ENCODE measurements at places on chromosomes 3 and 15. TPM values are rescaled to one million over a fixed set of nuclear protein-coding genes. Genes with fewer than 3 reads are reported as not detected.

- no peak for DNase-seq
Measured at GRCh38 chr3:69674752-69675151, 64.5 kb upstream of the MITF start.

- no peak for DNase-seq
Measured at GRCh38 chr3:43734685-43735084, 43.9 kb downstream of the ABHD5 start.

GRCh38 chr15:64604319-64604718, 143.9 kb downstream of the ZNF609 start:
- no peak for DNase-seq

- no peak for DNase-seq
Measured at GRCh38 chr3:66577426-66578203, 76.8 kb upstream of the LRIG1 start.

DNA sequence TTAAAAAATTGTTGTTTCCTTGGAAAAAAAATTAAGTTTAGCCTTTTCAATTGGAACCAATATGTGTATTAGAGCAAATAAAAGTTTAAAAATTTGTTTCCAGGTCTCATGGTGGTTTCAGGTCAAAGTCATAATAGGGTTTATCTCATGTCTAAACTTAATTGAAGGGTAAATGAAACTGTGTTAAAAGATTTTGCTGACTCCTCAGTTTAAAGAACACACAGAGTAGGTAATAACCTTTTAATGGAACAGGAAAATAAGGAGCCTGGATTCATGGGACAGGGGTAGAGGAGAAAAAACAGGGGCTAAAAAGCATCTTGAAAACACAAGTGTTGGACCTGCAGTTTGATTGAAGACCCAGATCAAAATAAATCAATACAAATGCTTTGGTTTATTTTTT, 190.6 kb downstream of the MFSD1 start:
- no peak for DNase-seq

DNA sequence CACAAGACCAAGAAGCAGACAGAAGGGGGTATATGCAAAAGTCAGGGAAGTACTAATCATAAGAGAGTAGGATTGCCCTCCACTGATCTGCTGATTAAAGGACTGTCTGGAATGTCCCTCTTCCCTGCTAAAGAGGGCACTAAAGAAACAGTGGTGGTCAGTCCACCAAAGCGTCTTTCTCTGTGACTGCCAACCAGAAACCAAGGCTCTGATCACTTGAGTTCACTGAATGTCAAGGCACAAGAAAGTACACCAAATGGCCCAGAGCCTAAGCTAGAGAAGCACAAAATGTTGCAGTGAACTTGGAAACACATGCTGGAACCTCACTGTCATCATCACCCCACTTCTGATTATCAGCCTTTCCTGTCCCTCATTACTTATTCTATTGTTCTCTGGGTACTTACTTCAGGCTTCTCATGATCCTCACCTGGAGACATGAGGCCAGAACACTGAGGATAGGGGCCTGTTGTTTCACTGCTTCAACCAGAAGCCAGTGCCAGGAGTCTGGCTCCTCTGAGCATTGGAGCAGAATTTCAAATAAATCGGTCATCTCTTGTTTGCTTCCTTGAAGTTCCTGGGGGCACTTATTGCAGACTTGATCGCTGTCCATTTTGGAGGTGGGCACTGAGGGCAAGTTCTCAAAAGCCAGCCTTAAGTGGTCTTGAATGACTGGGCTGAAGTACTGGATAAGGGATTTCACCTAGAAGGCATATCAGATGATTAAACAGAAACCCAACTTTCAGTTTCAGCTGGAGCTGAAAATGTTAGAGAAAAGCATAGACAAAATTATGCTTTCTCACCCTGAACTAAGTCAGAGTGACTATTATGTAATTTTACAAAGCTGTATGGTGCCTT, 58.9 kb downstream of the EIF3J start:
- no peak for DNase-seq

GRCh38 chr15:57316451-57316850, 59.9 kb upstream of the CGNL1 start:
- no peak for DNase-seq

The UNC13C gene
- total RNA-seq: 0.21 TPM

DNA sequence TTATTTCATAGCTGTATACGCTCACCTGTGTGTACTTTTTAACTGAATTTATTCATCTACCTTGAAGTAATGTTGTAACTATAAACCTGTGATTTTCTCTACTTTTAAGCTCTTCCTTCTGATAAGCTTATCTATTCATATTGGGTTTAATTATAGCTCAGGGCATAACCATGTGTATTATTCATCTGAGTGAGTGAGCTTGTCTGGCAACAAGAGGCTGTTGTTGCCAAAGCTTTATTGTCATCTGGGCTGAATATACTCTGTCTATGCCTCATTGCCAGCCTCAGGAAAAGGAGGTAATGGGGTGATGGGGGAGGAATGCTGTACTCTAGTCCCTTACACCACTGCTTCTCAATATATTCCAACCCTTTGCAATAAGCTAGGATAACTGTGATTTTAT, 292.4 kb downstream of the UBE2E2 start:
- DNase-seq: no peak

GRCh38 chr3:192449036-192449435, 278.3 kb downstream of the FGF12 start:
- no peak for DNase-seq

The CHRNA7 gene
- 4.8 TPM for total RNA-seq

- DNase-seq: no peak
Measured at GRCh38 chr3:118863731-118864322, 170.8 kb downstream of the IGSF11 start.

GRCh38 chr15:96097661-96098060, 232.8 kb upstream of the NR2F2 start:
- no peak for DNase-seq

The IQCF5 gene
- not detected for total RNA-seq

DNA sequence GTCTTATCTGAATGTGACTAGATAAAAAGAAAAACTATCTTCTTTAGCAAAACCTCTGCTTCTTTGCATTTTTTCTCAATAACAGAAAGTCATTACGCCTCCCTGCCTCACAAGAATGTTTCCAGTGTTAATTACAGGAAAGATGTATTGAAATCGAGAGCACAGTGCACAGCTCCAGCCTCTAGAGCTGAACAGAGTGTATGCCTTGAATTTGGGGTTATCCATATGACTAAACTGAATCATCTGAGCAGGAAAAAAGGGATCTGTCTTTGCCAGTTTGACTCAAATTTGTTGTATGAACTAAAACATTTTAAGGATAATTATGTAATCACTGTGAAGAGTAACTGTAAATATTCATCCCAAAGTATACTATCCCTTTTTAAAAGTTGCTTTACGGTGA, 149.1 kb upstream of the CGNL1 start:
- no peak for DNase-seq

The RNU5B-1 gene
- total RNA-seq: not detected

DNA sequence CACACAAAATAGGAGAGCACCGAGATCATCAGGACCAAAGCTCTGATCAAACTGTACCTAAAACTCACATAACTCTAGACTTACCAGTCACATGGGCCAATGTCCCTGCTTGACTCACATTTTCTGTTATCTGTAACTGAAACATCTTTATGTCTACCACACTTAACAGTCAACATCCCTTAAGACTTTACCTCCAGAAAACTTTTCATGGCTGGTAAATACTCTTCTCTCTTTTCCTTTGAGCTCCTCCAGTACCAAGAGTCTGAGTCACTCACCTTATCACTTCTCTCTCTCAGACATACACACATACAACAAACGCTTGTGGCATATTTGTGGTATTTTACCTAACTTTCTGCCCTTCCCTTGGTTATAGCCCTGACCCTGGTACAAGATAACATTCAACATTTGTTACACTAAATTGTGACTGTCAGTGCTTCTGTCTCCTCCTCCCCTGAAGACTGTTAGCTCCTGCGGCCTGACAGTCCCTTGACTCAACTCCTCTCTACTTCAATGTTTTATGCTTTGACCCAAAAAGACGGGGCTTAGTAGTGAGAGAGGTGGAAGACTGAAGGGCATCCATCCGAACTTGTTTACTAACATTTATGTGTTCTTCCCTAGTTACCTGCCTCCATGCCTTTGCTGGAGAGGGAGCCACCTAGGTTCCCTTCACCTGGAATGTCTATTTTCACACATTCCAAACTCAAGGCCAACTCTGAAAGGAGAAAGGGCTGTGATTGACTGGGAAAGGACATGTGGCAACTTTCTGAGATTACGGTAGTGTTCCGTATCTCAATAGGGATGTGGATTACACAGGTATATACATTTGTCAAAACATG, 3.7 kb upstream of the EFHB start:
- DNase-seq: no peak

The TRAT1 gene
- not detected for total RNA-seq

- DNase-seq: no peak
Measured at GRCh38 chr3:143653493-143653892, 194.8 kb downstream of the SLC9A9 start.

GRCh38 chr3:17972959-17973906, 230.8 kb upstream of the TBC1D5 start:
- peak; percentile 12 for DNase-seq

The SMCO1 gene
- total RNA-seq: not detected

DNA sequence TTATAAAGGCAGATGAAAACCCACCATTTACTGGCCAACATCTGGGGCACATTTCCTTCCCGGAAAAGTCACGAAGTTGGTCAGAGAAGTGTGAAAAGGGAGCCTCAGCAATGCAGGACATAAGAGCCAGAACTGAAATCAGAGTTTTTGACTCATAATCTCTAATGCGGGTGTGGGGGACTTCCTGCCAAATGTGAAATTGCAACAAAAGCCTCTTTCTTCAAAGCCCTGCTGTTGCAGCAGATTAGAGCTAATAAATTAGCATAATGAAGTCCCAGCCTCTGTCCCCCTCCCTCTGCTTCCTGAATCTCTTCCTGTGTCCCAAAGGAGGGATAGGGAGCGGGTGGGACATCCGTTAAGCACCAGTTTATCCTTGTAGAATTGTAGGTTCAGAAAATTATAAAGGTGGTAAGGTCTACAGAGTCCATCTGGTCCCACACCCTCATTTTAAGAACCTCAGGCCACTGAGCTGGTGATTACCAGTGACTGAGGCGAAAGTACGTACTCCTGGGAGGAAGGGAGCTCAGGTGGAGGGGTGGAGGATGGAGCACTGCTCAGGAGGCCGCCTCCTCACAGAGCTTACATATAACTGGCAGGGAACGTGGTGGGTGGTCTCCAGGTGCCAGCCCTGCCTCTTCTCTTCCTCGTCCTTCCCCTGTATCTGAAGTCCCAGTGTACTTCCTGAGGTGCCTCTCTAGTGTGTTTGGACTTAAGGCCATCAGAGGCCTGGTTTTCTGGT, 35.0 kb downstream of the ST6GAL1 start:
- no peak for DNase-seq

The GPR156 gene
- total RNA-seq: 1.1 TPM

The TRIM42 gene
- total RNA-seq: not detected

DNA sequence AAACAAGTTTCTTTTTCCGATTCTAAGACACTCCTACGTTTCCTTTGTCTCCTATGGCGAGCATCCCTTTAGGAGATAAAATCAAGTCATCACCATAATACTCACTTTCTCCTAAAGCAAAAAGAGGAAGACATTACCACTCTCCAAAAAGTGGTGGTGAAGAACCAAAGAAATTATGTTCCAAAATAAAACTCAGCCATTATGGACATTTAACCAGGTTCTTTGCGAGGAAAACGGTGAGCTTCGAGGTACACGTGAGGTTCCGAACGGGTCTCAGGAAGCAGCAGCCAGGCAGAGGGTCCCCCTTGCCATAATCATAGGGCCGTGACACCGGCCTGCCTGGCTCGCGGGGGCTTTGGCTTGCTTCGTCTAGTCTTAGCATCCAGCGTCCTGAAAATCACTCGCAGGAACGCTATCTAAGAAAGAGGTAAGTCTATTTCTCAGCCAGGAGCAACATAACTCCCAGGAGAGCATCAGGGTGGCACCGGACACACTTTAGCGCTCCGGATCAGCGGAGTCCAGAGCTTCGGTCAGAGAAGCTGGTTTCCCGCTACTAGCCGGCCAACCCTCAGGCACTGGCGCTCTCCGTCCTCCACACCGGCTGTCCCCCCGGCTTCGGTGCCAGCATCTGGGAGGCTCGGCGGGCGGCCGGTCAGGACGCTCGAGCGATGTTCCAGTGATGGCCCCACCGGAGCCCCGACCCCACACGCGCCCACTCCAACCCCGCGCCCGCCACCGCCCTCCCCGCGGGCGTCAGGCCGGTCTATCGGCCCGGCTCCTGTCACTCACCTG, 581 bp downstream of the IP6K1 start:
- no peak for DNase-seq

DNA sequence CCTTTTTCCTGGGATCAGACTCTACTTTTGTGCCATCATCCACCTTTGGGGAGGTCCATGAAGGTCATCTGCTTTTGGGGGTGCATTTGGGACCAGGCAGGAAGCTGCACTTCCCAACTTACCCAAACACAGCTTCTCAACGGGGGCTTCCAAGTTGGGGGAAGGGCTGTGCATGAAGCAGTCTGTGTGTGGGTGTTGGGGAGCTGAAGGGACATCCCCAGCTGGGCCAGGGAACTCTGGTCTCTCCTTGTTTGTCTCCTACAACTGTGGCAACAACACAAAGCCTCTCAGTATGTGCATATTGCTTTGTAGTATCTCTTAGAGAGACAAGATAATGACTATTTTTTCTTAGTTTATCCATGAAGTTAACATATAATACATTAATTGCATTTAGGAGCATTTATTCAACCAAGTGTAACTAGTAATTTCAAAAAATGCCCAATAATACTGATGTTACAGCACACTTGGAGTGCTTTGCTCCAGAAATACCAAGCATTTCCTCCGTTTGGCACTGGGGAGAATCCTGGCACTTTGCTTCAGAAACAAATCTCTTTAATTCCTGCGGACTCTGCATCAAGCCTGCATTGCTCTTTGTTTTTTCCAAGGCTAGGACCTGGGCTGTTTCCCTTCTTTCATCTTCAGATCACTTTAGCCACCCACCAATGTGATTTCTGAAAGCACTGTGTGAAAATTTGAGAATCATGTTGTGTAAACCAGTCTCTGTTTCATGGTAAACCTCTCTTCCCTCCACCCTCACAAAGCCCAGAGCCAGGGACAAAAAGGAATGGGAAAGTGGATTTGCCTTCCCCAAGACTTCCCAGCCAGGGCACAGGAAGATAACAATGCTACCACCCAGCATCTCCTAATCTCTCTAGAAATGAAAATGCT, 126.2 kb upstream of the PFN2 start:
- no peak for DNase-seq

GRCh38 chr3:193620650-193621049, 27.6 kb downstream of the OPA1 start:
- no peak for DNase-seq

DNA sequence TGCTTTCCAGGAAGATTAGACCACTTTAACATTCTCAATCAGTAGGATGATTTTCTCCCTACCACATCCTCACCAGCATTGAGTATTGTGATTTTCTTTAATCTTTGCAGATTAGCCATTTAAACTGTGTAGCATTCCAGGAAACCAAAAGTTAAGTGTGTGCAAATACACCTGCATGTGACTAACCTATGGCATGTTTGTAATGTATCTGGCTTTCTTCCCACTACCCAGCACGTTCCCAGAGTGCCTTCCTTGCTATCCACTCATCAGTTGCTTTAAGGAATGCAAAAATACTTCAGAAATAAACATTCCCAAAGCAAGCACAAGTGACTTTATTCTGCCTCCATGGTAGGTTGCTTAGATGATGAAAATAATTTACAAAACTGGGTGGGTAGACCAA, 74.2 kb downstream of the ATG7 start:
- peak; percentile 42 for DNase-seq

The TMC3 gene
- total RNA-seq: not detected

The EID1 gene
- 134 TPM for total RNA-seq

GRCh38 chr3:111081008-111081545, 9.5 kb downstream of the NECTIN3 start:
- no peak for DNase-seq

GRCh38 chr3:166860217-166860616, 519.9 kb downstream of the ZBBX start:
- no peak for DNase-seq

The NAALADL2 gene
- total RNA-seq: 4.4 TPM

The HYAL1 gene
- total RNA-seq: 0.14 TPM

All from kidney epithelial cell (primary cell).